Activated CD4-positive, alpha-beta T cell treated with anti-CD3 and anti-CD28 coated beads, Interleukin-2, amount 10 ng/mL, durations not matched to agents 24 days and 14 days (primary cell): ENCODE measurements at places on chromosomes 12 and 14. TPM values are rescaled to one million over a fixed set of nuclear protein-coding genes. Genes with fewer than 3 reads are reported as not detected.

Gene SLCO1B1
- total RNA-seq, result not detected in 2 replicates

GRCh38 chr12:98492580-98493140, 22.7 kb upstream of the TMPO start:
- no peak for DNase-seq

GRCh38 chr12:25744313-25744712, 191.2 kb upstream of the LMNTD1 start:
- no peak for DNase-seq

Gene PKP2
- total RNA-seq, result not detected in 2 replicates

- DNase-seq, result peak; percentile 95
These were observed 110.5 kb downstream of the ARF6 start for GRCh38 chr14:50003213-50004021.

DNA sequence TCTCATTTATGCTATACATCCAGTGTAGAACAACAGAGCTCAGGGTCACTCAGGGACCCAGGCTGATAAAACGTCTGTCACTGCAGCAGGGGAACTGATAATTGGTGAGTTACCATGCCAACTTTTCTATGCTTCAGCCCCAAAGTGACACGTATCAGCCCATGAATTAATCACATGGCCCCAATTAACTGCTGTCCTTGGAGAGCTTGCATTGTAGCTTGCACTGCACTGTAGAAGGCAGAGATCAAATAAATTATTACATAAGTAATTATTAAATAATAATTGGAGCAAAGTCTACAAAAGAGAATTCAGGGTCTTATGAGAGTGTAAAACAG, 144.6 kb downstream of the SUDS3 start:
- DNase-seq, result no peak

DNA sequence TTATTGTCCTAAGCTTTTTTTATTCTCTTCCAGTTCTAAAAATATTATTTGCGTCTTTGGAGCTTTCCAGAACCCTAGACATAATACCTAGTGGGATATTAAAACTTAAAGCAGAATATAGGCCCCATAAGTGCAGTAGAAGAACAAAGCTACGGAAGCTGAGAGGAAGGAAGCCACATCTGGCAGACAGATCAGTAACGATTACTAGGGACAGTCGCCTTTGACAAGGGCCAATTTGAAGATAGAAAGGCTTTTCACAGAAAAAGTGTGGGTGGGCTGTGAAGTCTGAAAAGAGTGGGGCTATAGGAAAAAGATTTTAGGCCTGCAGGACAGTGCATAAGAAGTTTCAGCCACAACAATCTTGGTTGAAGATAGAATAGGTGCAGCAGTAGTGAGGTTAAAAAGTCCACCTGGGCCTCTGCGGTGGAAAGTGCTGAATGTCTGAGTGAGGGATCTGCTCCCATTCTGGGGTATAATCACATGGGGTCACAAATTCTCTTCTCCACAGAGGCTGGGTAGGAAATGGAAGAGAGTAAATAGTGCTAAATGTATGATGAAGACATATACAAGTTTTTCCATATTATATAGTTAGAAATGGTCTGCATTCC, 114.5 kb downstream of the CMAS start:
- DNase-seq, result peak; percentile 55

Gene TRIM9
- 0.47 and 0.52 TPM in 2 replicates for total RNA-seq

GRCh38 chr14:51216602-51217001, 23.4 kb upstream of the TMX1 start:
- no peak for DNase-seq

Gene CDCA3
- 32.6 and 33.7 TPM in 2 replicates for total RNA-seq

DNA sequence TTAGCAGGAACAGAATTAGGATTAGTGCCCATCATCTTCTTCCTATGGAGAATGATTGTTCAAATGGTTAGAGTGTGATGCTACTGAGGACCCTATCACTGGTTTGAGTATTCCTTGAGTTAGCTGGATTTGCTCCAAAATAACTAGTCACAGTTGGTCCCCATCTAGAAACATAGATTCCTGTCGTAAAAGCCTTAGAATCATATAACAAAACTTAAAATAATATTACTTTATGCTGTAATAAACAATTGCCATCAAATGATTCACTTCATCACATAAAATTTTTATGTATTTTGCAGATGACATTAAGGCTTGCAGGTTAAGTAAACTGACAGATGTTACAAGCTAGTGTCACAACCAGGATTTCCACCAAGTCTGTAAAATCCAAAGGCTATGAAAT, 209.8 kb downstream of the CCER1 start:
- no peak for DNase-seq

- DNase-seq, result peak; percentile 81
These were observed 9.8 kb downstream of the CTDSP2 start for GRCh38 chr12:57836442-57837375.

DNA sequence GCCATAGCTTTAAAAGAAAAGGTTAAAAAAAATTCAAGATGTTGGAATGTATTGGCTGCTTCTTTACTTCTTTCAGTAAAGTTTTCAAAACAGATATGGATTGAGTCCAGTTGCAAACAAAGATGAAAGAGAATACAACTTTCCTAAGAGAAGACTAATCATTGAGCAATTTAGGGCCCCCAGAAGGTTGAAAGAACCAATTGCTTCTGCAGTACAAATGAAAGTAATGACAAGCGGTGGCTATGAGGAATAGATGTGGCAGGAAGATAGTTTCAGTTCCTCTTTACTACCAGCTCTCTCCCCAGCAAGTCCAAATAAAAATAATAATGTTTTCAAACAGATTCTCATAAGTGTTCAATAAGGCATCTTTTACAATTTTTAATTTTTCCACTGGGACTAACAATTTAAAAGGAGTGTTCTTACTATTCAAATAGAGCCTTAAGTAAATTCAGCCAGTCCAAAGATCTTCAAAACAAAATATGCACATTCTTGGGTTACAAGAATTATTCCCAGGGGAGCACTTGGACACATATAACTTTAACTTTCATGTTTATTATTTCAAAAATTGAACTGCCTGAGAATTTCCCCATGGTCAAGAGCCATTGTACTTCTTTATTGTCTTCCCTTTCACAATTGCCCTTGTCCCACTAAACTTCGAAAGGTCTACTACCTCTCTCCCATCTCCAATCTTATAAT, 62.3 kb upstream of the PPP1R12A start:
- DNase-seq, result no peak

GRCh38 chr12:70783455-70783854, 137.1 kb downstream of the PTPRR start:
- no peak for DNase-seq

DNA sequence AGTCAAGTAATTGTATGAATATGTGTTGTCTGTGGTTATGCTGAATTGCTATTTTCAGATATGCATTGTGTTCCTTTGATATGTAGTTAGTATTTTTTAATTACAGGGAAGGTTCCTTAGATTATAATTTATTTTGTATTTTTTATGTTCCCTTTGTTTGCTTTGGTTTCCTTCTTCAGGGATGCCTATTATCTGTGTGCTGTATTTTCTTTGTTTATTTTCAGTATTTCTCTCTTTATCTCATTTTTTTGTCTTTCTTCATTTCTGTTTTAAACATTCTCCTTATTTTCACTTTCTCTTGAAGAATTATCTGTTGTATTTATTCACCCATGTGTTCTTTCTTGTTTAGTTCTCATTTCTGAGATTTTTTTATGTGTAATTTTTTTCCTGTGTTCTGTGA, 163.1 kb downstream of the EMP1 start:
- DNase-seq, result no peak

Gene DCD
- not detected in 2 replicates for total RNA-seq

Gene SNAPC1
- total RNA-seq, result 12.1 and 12.3 TPM in 2 replicates

Gene CD4
- 264 and 271 TPM in 2 replicates for total RNA-seq

Gene TRMT61A
- 22.7 and 23.6 TPM in 2 replicates for total RNA-seq

DNA sequence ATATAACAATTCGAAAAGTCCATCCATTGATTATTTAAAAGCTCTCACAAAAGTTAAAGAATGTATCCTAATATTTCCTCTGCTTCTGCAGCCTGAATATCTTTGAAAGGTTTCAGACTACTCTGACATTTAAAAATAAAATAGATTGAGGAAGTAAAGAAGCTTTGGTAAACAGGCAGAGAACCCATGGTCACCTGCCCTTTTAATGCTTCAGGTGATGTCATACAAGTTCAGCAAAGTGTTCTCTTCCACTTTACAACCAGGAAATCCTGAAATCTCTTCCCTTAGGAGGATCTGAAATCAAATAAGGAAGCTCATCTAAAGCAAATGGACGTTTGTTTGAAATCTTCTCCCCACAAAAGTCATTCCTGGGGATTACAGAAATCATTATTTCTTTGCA, 322.4 kb downstream of the PDZRN4 start:
- no peak for DNase-seq

DNA sequence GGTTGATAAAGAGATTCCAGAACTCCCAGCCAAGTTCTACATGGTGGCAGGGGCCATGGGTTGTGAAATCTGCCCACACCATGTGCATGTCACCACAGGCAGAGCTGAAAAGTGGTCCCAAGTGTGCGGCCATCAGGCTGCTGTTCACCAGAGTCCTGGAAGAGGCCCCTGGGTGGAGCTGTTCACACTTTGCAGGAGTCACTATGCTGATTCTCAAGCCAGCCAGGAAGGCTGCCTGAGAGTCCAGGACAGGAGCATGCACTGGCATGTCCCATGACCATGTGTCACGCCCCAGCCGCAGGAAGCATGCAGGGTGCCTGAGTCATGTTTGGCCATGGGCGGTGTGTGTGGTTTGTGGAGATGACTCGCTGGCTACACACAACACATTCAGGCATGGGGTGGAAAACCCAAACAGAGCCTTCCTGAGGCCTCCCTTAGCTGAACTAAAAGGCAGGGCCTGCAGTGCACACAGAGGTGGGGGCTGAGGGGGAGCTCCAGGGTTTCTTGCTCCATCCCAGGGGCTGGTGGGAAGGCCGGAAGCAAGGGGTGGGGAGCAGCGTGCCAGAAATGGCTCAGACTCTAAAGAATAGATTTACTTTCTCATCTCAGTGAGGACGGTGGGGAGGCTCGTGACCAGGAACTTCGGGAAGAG, 19.4 kb downstream of the ABCB9 start:
- peak; percentile 93 for DNase-seq

DNA sequence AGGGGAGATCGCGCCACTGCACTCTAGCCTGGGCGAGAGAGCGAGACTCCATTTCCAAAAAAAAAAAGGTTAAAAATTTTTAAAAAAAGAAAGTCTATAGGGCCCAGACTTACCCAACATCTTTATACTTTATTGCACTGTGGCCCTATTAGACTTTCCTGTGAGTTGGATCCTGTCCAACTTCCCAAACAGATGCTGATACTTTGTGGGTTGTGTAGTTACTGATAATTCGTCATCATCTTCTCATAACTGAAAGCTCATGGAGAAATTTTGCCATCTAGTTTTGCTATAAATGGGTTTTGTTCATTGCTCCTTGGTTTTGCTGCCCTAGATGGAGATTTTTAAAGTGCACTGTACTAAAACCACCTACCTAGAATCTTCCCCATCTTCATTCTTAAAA, 31.1 kb downstream of the APOBEC1 start:
- no peak for DNase-seq

DNA sequence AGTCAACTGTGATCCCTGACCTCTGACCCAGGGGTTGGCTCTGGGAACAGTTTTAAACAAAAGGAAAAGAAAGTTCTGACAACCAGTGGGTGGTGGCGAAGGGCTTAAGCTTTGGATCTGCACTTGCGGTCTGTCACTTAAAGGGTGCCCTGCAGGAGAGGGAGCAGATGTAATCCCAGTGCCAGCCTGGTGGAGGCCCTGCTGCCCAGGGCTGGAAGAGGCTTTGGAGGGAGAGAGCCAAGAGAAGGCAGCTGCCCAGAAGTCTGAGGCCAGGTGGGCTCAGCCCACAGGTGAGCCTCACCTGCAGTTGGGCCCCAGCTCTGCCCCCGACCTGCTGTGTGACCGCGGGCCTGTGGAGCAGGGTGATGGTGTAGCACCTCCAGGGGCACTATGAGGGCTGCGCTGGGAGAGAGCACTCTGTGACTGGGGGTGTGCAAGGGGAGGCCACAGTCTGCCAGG, 19.1 kb downstream of the SH2B3 start:
- DNase-seq, result no peak

Gene OTX2
- total RNA-seq, result not detected in 2 replicates

Gene SPIC
- total RNA-seq, result not detected in 2 replicates

- no peak for DNase-seq
These were observed 22.5 kb downstream of the FBXO21 start for GRCh38 chr12:117167769-117168168.

- DNase-seq, result no peak
These were observed 49.3 kb downstream of the SLC25A21 start for GRCh38 chr14:37122919-37123639.

DNA sequence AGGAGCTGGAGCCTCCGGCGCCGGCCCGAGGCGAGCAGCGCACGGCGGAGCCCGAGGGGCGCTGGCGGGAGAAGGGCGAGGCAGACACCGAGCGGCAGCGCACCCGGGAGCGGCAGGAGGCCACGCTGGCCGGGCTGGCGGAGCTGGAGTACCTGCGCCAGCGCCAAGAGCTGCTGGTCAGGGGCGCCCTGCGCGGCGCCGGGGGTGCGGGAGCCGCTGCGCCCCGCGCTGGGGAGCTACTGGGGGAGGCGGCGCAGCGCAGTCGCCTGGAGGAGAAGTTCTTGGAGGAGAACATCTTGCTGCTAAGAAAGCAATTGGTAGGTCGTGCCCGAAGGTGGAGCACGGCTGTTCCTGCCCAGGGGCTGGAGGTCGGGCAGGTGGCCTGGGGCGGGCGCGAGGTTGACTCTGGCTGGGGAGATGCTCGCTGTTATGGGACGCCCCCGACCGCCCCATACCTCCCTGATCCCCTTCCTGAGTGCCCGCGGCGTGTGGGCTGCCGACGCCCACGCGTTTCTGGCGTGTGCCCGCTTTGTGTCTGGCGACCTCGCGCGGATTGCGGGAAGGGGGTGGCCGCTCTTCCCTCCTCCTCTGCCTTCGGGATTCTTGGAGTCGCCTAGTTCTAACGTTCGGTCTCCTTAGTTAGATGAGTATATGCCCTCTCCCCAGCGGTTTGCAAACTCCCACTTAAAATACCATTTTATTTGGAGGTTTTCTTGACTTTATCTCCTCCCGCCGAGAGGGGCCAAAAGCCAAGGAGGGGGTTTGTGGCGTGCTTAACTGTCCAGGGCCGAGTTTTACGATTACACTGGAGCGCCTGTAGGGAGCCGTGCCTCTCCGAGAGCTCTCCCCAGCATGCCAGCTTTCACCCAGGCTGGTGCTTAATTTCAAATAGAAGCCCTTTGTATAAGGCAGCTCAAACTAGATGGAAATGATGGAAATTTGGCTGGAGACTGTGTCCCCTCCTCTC, 752 bp downstream of the DACT1 start:
- peak; percentile 79 for DNase-seq

GRCh38 chr14:73231981-73232851, 5.1 kb upstream of the PAPLN start:
- DNase-seq, result no peak

- DNase-seq, result no peak
These were observed 20.6 kb upstream of the CEP170B start for GRCh38 chr14:104844306-104845032.

GRCh38 chr14:92585981-92586937, 72.7 kb downstream of the RIN3 start:
- peak; percentile 84 for DNase-seq
